ENCODE measurements at places on chromosomes 13 and 19. TPM values are rescaled to one million over a fixed set of nuclear protein-coding genes. Genes with fewer than 3 reads are reported as not detected.

ZNF547 gene
- total RNA-seq: 1.4 TPM

- DNase-seq: no peak
Observed at GRCh38 chr19:30309905-30310601, 62.1 kb upstream of the ZNF536 start.

DNA sequence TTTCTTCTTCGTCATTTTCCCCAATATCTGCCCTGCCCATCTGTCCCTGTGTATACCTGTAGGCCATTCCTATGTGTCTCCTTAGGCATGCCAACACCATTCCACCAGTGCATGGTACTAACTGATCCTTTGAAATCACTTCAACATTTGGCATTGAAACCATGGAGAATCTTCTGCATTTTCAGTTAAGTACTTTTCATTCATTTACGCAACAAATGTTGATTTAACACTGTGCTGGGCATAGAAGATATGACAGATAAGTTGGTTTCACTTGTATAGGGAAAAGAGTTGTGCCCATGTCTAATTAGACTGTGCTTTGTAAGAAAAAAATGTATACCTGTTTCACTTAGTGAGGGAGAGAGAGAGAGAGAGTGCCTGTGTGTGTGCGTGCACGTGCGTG lies 77.9 kb upstream of the FLT1 start:
- no peak for DNase-seq

MBD3 gene
- 81.8 TPM for total RNA-seq

Measured in esophagus muscularis mucosa (tissue), 4 donors.